ENCODE measurements at places on chromosomes 11 and 22. TPM values are rescaled to one million over a fixed set of nuclear protein-coding genes. Genes with fewer than 3 reads are reported as not detected.

- H3K4me1 ChIP-seq, result no peaks in the 10 kb centered on the region
- no peak for DNase-seq
- H3K27ac ChIP-seq, result no peak overlapping the region
- no peak overlapping the region for H3K4me3 ChIP-seq
- peaks cover 33% of the 10 kb centered on the region for H3K27me3 ChIP-seq
Measured at GRCh38 chr11:134469627-134470026, 57.6 kb upstream of the B3GAT1 start.

DNA sequence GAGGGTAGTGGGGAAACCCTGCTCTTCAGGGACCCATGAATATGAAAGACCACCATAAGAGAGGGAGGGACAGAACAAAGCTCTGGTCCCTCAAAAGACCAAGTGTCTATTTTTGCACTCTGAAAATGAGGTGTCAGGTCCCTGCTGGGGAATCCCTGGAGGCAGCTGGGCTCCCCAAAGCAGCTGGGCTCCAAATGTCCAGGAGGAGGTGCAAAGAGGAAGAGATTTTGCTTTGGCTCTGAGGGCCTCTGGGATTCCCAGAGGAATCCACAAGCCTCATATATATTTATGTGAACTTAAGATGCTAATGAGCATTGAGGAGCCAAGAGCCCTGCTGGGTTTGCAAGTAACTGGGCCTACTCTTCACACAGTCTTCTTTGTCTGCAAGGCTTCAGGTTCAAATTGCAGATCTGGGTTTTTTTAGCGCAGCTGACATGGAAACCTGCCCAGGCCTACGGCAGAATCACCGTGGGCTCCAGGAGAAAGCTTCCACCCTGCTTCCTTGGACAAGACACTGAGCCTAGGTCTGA, 26.0 kb downstream of the CLMP start:
- no peaks in the 10 kb centered on the region for H3K27me3 ChIP-seq
- no peak overlapping the region for H3K4me3 ChIP-seq
- H3K27ac ChIP-seq, result no peak overlapping the region
- H3K36me3 ChIP-seq, result no peaks in the 10 kb centered on the region
- H3K4me1 ChIP-seq, result no peaks in the 10 kb centered on the region

GRCh38 chr11:126965331-126965730, 35.2 kb downstream of the KIRREL3 start:
- H3K27me3 ChIP-seq, result peaks cover 11% of the 10 kb centered on the region
- no peak overlapping the region for H3K4me3 ChIP-seq
- no peaks in the 10 kb centered on the region for H3K36me3 ChIP-seq
- H3K27ac ChIP-seq, result no peak overlapping the region
- DNase-seq, result no peak

The LAMTOR1 gene
- 126 TPM for total RNA-seq

DNA sequence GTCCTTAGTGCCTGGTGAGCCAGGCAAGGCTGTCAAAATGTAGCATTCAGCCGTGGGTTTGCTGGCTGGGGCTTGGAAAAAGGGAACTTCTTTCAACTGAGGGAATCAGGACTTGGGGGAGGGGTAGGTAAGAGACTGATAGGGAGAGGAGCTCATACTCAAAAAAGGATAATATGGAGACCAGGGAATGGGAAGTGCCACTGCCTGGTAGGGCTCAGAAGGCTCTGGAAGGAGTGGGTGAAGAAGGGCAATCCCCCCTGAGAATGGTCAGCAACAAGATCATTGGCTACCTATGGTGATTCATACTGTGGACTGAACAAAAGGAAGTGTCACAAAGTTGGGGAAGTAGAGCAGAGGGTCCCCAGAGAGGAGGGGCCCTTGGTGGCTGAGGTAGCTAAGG, 1.9 kb downstream of the CNGA4 start:
- DNase-seq, result no peak
- H3K27ac ChIP-seq, result no peak overlapping the region
- H3K4me1 ChIP-seq, result no peaks in the 10 kb centered on the region
- no peak overlapping the region for H3K4me3 ChIP-seq
- H3K36me3 ChIP-seq, result no peaks in the 10 kb centered on the region

GRCh38 chr11:13205486-13205885, 72.1 kb upstream of the BMAL1 start:
- H3K36me3 ChIP-seq, result no peaks in the 10 kb centered on the region
- H3K27ac ChIP-seq, result no peak overlapping the region
- no peak overlapping the region for H3K4me3 ChIP-seq
- no peaks in the 10 kb centered on the region for H3K4me1 ChIP-seq

The MB gene
- 17.3 TPM for total RNA-seq

The FADS1 gene
- total RNA-seq, result 186 TPM

- H3K27me3 ChIP-seq, result no peaks in the 10 kb centered on the region
- H3K4me3 ChIP-seq, result no peak overlapping the region
- no peaks in the 10 kb centered on the region for H3K4me1 ChIP-seq
- no peaks in the 10 kb centered on the region for H3K36me3 ChIP-seq
- no peak for DNase-seq
Measured at GRCh38 chr11:108863528-108863927, 198.7 kb downstream of the DDX10 start.

The RAB36 gene
- 4.1 TPM for total RNA-seq

The EPS8L2 gene
- 256 TPM for total RNA-seq

DNA sequence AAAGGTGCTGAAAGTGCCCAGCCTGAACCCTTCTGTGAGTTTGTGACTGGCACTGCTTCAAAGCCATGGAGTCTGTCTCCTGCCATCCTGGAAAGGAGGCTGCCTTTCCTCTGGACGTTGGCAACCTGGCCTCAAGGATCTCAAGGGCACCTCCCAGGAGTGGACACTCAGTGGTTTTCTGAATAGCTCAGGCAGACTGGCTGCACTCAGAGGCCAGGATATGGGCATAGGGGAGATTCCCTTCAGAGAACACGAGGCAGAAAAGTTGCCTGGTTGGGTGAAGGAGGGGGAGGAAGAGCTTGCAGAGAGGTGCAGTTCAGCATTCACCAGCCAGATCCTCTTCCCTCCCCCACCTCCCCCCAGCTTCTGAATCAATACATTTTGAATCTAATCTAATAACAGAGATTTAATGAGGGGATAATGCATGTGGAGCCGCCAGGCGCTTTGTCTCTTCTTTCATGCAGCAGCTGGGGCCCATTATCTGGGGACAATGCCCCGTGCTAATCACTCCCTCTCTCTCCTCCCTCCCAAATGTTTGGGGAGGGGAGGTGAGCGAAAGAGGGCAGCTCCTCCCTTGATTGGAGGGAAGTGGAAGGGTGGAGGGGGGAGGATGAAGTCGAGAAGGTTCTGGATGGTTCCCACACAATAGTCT, 17.7 kb downstream of the HTR3A start:
- H3K36me3 ChIP-seq, result no peaks in the 10 kb centered on the region
- no peak overlapping the region for H3K4me3 ChIP-seq
- H3K27ac ChIP-seq, result no peak overlapping the region

The CSNK1E gene
- total RNA-seq, result 115 TPM

DNA sequence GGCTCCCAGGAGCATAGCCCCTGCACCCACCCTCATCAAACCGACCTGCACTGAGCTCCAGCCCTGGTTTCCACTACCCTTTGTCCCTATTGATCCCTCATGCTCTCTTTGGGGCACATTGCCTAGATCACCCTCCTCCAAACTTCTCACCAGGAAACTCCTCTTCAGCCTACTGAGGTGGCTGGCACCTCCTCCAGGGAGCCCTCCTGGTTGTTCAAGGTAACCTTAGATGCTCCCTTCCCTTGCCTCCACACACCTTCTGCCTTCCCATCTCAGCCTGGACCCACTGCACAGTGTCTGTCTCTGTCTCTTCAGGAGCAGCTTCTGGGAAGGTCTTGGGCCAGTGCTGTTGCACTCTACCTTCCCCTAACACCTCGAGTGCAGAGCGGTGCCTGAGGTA, 15.8 kb upstream of the WNT7B start:
- peaks cover 12% of the 10 kb centered on the region for H3K4me1 ChIP-seq
- DNase-seq, result no peak
- no peaks in the 10 kb centered on the region for H3K27me3 ChIP-seq
- no peak overlapping the region for H3K27ac ChIP-seq
- no peaks in the 10 kb centered on the region for H3K36me3 ChIP-seq
- H3K4me3 ChIP-seq, result no peak overlapping the region

DNA sequence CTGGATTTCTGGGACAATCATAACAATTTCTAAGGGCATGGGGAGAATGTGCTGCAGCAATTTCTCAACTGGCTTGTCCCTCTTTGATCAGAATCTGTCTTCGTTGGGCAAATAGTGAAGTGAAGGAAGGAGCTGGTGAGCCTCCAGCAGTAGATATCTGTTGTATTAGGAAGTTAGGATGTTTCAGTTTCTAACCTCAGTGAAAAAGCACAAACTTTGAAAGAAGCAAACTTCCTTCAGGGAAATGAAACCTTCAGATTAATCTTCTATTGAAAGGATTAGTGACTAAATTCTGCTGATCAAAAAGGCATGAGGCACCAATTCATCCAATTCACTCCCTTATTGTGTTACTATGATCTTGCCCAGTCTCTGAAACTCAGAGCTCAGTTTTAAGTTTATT, 24.3 kb downstream of the LMO2 start:
- no peak overlapping the region for H3K27ac ChIP-seq
- H3K4me1 ChIP-seq, result peaks cover 6% of the 10 kb centered on the region
- no peaks in the 10 kb centered on the region for H3K36me3 ChIP-seq
- H3K27me3 ChIP-seq, result peaks cover 47% of the 10 kb centered on the region

DNA sequence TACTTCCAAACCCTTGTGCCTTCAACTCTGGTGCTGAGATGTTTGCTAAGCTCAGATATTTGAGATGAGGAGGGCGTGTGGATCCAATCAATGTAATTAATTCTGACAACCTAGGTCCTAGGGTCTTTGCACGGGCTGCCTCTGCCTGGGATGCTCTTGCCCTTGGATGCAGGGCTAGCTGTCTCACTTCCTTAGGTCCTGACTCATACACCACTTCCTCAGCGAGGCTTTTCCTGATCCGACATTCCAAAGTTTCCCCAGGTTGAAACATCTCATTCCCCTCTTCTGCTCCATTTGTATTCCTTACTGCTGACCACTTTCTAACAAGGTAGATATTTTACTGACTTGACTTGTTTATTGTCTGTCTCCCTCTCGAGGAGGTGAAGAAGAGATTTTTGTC, 43.0 kb upstream of the NTM start:
- H3K4me3 ChIP-seq, result no peak overlapping the region
- H3K36me3 ChIP-seq, result no peaks in the 10 kb centered on the region
- H3K27me3 ChIP-seq, result 0 out of 2 replicates have a peak, but pooled peaks cover 2% of the 10 kb centered on the region
- H3K27ac ChIP-seq, result no peak overlapping the region

- H3K36me3 ChIP-seq, result no peaks in the 10 kb centered on the region
- no peaks in the 10 kb centered on the region for H3K27me3 ChIP-seq
- H3K4me3 ChIP-seq, result no peak overlapping the region
Measured at GRCh38 chr11:69008737-69009440, 4.2 kb downstream of the MRGPRF start.

DNA sequence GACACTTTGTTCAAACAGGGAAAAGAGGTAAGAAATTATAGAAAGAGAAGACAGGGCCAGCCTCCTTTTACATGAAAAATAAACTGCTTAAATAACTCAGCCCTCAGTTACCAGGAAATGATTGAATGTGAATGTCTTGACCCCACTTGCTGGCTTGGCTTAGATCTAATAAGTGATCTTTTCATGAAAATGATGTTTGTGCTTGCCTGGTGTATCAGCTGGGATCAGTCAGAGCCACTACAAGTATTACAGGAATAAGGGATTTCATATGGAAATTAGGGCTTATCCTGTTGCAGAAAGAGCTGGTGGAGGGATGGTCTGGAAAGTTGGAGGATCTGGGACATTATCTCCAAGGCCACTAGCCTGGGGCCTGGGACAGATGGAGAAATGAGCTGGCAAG, 51.8 kb downstream of the COMMD9 start:
- no peaks in the 10 kb centered on the region for H3K27me3 ChIP-seq
- no peak for DNase-seq
- no peaks in the 10 kb centered on the region for H3K4me1 ChIP-seq
- H3K36me3 ChIP-seq, result no peaks in the 10 kb centered on the region

The ARHGAP8 gene
- 9.2 TPM for total RNA-seq

GRCh38 chr11:122729139-122729538, 73.6 kb downstream of the UBASH3B start:
- H3K36me3 ChIP-seq, result no peaks in the 10 kb centered on the region
- no peak overlapping the region for H3K4me3 ChIP-seq
- peaks cover 12% of the 10 kb centered on the region for H3K4me1 ChIP-seq
- H3K27me3 ChIP-seq, result no peaks in the 10 kb centered on the region
- H3K27ac ChIP-seq, result no peak overlapping the region

Measured in Panc1 (cell line).